ENCODE measurements at places on chromosomes 1 and 21. TPM values are rescaled to one million over a fixed set of nuclear protein-coding genes. Genes with fewer than 3 reads are reported as not detected.

The TMEM269 gene
- total RNA-seq: not detected

The GPR157 gene
- 7.9 TPM for total RNA-seq

The C1orf56 gene
- total RNA-seq: 2.8 TPM

The KCNH1 gene
- not detected for total RNA-seq

The PLEKHA6 gene
- 53.8 TPM for total RNA-seq

The THEM5 gene
- not detected for total RNA-seq

The GJB3 gene
- 89.9 TPM for total RNA-seq

The OR2L13 gene
- not detected for total RNA-seq

The TMPRSS15 gene
- 0.12 TPM for total RNA-seq

The S100A7A gene
- not detected for total RNA-seq

The GJA4 gene
- not detected for total RNA-seq

The GCSAML gene
- total RNA-seq: not detected

The C1orf122 gene
- 70.1 TPM for total RNA-seq

The NR5A2 gene
- 0.36 TPM for total RNA-seq

The FCRL2 gene
- total RNA-seq: not detected

The GUCA2A gene
- not detected for total RNA-seq

The RBP7 gene
- total RNA-seq: 6.0 TPM

The XCL2 gene
- total RNA-seq: not detected

The FAM72B gene
- total RNA-seq: 11.6 TPM

The AQP10 gene
- total RNA-seq: not detected

The TIE1 gene
- total RNA-seq: 1.5 TPM

The C1orf87 gene
- not detected for total RNA-seq

The CD2 gene
- not detected for total RNA-seq

The C1orf185 gene
- not detected for total RNA-seq

The AKR7A3 gene
- 0.40 TPM for total RNA-seq

The SETSIP gene
- total RNA-seq: not detected

The TNFRSF18 gene
- total RNA-seq: 120 TPM

The SEMA4A gene
- 13.1 TPM for total RNA-seq

The TBX19 gene
- 0.23 TPM for total RNA-seq
